GM12864 (cell line): ENCODE measurements at places on chromosomes 2 and 18.

- no peak for DNase-seq
Measured at GRCh38 chr2:129011466-129012061, 692.9 kb upstream of the HS6ST1 start.

DNA sequence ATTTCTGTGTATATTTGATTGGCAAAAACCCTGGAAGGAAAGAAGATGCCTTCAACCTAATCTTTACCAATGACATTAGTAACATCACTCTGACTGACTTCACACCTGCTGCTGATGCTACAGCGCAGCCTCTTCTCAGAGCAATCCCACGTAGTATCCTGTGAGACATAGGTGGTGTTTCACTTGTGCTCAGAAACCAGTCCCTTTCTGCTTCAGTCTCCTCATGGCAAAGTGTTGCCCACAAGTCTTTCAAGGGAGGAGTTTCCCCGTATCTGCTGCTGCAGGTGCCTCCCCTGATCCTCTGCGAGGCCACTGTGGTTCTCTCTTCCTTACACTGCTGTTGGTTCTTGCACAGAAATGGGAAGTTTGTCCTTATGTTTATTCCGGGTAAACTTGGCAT lies 433.2 kb upstream of the TNP1 start:
- no peak for DNase-seq

- peak; percentile 18 for DNase-seq
Measured at GRCh38 chr18:12803069-12803936, 80.7 kb downstream of the PTPN2 start.

GRCh38 chr18:26322890-26323653 lies 96.8 kb downstream of the TAF4B start:
- no peak for DNase-seq

DNA sequence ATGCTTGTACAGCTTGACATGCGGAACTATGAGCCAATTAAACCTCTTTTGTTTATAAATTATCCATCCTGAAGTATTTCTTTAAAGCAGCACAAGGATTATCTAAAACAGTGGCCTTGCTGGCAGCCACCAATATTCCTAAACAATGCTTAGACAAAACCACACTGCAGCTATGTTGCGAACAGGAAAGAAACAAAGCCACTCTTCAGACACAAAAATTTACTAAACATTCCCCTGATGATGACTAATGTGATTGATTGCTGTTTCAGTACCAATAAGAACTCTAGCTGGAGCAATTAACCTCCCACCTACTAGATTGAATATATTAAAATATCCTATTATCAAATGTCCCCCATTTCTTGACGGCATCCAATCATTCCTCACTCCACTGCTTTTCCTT lies 325.8 kb upstream of the REG3G start:
- no peak for DNase-seq

GRCh38 chr2:136796339-136796738 lies 31.0 kb downstream of the THSD7B start:
- DNase-seq, result no peak

DNA sequence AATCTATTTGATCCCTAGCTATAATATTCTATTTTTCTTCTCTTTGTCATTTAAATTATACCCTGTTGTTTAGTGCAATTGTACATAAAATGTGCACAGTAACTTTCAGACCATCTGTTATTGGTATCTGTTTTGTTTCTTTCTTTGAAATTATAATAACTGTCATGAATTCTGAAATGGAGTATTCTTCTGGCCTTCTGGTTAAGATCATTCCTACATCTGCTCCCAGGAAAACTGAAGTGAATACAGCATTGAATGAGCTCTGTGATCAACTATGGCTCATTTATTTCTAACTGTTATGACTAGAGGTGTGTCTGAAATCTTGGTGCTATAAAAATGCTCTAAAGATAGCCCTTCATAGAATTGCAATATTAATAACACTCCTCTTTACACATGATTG lies 788.4 kb upstream of the TMEFF2 start:
- DNase-seq, result no peak

- DNase-seq, result no peak
Measured at GRCh38 chr2:11588228-11589110, 54.6 kb downstream of the GREB1 start.

DNA sequence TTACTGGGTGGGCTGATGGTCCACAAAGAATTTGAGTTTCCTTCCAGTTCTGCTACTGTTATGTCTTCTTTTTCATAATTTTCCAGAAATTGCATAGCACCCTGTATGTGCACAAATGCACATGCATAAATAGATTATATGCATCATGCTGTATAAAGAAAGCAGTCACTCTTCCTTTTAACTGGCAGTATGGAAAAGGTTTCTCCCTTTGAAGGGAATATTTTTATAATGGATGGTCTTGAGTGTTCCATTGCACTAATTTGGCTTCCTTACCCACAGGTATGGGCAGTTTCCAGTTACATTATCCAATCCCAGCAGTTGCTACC lies 154.4 kb downstream of the NAPG start:
- DNase-seq, result no peak

- no peak for DNase-seq
Measured at GRCh38 chr18:74451148-74451547, 6.0 kb downstream of the DIPK1C start.

DNA sequence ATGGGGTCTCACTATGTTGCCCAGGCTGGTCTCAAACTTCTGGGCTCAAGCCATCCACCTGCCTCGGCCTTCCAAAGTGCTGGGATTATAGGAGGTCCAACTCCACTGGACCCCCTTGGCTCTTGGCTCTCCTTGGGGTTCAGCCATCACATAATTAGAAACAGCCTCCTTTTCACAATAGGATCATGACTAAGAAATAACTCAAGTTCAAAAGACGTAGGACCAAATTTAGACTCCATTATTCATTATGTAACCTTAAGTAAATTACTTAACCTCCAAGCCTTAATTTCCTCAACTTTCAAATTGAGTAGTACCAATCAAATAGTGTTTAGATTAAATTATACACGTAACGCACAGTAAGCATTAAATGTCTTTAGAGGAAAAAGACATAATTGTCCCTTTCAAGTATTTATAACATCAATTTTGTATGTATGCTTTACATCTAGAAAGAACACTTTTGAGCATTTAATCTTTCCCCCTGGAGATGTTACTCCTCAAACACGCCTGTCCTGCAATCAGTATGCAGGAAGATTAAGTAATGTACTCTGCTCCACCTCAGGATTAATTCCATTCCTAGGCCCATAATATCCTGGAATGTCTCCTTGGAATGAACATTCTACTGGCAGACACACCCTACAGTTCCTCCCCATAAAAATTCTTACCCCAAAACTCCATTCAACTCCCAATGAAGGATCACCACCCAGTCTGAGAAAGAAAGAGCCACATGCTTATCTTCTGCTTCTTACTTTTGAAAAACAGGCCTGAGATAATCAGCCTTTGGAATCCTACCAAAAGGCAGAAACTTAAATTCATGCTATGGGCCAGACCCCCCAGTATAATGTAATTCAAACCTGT lies 49.1 kb downstream of the COBLL1 start:
- no peak for DNase-seq

GRCh38 chr2:237670641-237671040 lies 43.3 kb downstream of the LRRFIP1 start:
- DNase-seq, result no peak

DNA sequence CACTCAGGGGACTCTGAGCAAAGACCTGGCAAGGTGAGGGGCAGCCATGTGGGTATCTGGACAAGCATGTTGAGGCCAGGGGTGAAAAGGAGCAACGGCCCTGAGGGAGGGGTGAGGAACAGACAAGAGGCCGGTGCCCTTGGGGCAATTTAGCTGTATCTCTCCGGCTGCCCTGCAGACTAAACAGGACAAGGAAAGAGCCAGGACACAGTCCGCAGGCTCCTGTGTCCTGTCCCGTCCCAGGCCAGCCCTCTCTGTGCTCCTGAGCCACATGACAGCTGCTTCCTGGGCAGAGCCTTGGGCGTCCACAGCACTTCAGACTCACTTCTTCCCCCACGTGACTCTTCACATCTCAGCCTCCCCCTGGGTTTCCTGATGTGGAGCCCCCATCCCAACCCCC lies 206.1 kb downstream of the KLHL29 start:
- DNase-seq, result no peak

DNA sequence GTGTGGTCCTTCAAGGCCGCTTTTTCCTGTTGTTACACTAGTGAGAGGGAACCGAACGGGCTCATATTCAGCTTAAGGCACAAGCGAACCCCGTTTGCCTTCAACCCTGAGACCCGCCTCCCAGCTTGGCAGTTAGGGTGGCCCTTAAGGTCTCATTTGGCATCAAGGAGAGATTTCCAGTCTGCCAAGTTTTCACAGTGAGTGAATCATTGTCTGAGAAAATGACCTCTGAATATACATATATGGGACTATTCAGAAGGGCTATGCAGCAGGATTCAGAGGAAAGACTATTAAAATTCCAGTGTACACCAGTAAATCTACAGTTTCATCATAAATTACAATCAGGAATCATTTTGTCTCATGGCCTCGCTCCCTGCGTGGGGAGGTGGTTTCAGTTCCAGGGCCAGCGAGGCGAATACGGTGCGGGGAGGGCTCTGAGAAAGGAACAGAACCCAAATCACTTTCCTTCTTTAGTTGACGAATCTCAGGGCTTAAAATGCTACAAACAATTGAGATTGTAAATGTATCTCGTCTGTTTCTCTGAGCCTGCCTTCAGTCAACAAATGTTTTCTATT lies 231.4 kb downstream of the FAM210A start:
- DNase-seq, result no peak

- no peak for DNase-seq
Measured at GRCh38 chr2:217086718-217087117, 226.9 kb upstream of the TNP1 start.

- no peak for DNase-seq
Measured at GRCh38 chr2:77484026-77484425, 38.1 kb downstream of the LRRTM4 start.

DNA sequence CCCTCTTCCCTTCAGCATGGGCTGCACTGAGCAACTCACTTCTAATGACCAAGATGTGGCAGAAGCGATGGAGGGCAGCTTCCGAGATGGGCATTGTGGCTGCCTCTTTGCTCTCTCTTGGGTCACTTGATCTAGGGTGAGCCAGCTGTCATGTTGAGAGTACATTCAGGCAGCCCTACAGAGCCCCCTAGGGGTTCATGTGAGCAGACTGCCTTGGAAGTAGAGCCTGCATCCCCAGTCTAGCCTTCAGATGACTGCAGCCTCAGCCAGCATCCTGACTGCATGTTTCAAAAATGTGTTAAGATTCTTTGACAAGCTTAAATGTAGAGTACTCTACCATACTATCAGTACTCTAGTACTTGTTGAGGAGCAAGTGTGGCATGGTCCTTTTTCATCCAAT lies 143.9 kb downstream of the NCK2 start:
- DNase-seq, result no peak

- no peak for DNase-seq
Measured at GRCh38 chr2:165876712-165877111, 76.9 kb downstream of the TTC21B start.

DNA sequence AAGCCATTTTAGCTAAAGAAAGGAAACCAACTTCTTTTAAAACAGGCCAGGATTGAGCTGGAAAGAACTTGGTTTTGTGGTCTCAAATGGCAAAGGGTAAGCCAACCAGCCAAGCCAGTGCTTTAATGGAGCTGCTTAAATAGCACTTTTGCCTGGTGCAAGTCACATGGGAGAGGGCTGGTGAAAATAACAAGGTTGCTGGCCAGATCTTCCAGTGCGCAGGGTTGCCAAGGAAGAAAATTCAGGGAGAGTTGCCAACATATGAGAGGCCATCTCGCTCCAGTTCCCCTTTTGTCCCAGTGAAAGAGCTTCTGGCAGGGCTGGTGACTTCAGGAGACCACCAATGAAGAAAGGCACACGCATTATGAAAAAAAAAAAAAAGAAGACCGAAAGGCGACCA lies 57.3 kb downstream of the IRS1 start:
- DNase-seq, result no peak

- no peak for DNase-seq
Measured at GRCh38 chr2:124805060-124805459, 780.0 kb downstream of the CNTNAP5 start.

- no peak for DNase-seq
Measured at GRCh38 chr2:27807476-27807875, 36.0 kb downstream of the MRPL33 start.

DNA sequence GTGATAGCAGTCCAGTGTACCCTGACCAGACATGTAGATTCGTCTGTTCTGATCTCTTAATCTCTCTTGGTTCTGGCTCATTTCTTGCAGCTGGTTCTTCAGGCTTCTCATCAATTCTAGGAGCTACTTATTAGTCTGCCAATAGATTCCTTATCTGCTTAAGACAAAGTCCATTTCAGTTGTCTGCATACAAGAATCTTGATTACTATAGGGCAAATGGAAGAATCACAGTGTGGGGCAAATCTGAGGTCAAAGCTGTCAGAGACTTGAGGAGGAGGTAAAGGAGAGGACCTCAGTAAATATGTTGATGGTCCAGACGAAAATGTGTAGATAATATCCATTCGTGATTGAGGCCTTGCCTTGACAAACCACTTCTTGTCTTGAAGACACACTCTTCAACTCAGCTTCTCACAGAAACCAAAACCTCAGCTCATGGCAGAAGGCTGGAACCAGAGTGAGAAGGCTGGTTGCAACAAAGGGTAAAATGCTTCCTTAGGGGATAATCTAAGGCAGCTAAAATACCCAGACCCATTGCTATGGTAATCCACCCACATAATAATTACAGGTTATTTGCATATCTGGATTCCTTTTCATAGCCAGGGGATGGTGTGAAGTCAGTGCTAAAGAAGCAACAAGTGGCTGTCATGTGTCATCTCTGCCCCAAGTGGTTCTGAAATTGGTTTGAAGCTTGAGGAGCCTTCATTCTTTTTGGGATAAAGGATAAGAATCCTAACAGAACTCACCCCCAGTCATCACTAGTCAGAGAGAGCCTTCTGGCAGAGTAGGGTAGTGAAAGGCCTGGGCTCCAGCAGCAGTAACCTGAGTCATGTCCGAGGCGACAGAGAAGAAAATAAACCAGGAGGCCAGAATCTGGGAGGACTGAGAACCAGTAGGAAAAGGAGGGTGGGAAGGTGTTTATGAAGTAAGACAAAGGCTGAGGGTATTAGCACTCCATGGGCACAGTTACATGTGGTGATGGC lies 29.2 kb upstream of the PELI1 start:
- DNase-seq, result no peak

DNA sequence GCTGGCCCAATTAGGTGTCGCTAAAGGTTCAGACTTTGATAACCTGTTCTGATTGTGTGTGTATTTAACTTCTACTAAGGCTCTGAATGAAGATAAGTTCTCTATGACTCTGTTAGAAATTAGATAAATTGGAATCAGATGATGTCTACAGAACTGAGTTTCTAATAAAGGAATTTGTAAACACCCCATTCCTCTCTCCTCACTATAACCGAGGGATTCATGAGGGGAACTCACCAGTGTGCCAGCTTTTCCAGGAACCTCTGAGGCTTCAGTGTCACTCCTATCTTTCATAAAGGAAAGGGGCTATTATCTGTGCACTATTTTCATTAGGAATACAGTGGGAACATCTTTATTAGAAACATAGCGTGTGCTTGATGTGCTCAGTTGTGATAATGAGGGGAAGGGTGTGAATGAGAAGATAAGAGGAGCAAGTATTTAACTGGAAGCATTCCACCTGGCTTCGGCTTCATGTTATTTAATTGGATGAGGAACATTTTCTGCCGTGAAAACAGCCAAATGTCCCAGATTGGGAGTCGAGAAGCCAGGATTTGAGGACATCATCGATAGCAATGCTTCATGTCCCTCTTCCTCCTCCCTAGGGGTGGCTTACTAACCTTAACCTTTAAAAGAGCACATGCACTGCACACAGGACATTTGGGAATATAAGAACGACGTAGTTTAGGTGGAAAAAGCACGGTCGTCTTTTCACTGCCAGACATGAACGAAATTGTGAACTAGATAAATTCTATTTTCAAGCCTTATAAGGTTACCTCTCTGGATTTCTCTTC lies 84.8 kb upstream of the TCF4 start:
- no peak for DNase-seq

GRCh38 chr2:12120281-12121150 lies 374.1 kb downstream of the LPIN1 start:
- no peak for DNase-seq

- DNase-seq, result no peak
Measured at GRCh38 chr2:118665784-118666529, 181.5 kb downstream of the EN1 start.
